NCI-H2107 (cell line): ENCODE measurements at places on chromosomes 5 and 9.

GRCh38 chr9:128408963-128409431 lies 11.7 kb upstream of the CERCAM start:
- DNase-seq = no peak

DNA sequence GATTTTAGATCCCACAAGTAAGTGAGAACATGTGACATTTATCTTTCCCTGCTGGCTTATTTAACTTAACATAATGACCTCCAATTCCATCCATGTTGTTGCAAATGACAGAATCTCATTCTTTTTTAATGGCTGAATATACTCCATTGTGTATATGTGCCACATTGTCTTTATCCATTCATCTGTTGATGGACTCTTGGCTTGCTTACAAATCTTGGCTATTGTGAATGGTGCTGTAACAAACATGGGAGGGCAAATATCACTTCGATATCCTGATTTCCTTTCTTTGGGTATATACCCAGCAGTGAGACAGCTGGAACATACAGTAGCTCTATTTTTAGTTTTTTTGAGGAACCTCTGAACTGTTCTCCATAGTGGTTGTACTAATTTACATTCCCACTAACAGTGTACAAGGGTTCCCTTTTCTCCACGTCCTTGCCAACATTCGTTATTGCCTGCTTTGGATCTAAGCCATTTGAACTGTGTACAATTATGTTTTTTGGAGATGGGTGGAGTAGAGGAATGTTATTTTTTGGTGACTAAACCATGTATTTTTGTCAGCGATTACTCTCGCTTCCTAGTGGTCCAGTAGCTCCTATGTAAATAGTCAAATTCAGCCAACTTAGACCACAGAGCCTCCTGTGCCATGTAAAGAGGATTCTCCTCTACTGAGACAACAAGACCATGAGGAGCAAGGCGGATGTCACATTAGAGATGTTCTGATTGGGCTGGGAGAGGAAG lies 60.6 kb downstream of the TNFSF15 start:
- DNase-seq = no peak

DNA sequence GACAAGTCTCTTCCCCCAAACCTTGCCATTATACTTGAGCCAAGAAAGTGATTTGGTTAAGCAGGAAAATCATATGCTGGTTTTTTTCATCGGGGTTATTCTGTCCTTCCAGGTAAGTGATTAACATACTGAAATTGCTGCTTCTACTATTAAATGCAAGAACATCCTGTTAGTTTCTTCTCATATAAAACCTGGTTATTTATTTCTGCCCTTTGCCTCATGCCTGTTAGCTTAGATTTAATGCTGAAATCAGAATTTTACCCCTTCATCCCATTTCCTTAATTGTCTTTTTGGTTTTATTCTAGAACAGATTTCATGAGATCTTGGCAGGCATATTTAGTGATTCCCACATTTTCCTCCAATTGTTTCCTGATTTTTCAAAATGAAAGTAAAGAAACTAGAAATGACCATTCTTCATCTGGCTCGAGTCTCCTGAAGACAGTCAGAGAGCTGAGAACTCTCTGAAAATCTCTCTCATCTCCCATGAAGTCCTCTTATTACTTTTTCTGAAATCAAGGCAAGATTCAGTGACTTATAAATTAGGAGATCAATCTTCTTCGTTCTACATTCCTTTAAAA lies 132.9 kb downstream of the NFIB start:
- DNase-seq = no peak

GRCh38 chr9:92954049-92954861 lies 6.9 kb downstream of the FGD3 start:
- DNase-seq = no peak

DNA sequence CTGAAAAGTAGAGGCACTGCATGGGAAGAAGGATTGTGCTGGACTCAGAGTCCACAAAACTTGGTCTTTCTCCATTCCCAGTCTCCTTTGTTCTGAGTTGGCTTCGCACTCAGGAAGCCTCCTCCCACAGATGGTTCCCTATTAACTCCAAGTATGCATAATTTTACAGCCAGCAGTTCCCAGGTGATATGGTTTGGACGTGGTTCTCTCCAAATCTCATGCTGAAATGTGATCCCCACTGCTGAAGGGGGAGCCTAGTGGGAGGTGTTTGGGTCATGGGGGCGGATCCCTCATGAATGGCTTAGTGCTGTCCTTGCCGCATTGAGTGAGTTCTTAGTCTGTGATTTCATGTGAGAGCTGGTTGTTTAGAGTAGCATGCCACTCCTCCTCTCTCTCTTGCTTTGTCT lies 86.6 kb downstream of the FEM1C start:
- peak; percentile 13 for DNase-seq

DNA sequence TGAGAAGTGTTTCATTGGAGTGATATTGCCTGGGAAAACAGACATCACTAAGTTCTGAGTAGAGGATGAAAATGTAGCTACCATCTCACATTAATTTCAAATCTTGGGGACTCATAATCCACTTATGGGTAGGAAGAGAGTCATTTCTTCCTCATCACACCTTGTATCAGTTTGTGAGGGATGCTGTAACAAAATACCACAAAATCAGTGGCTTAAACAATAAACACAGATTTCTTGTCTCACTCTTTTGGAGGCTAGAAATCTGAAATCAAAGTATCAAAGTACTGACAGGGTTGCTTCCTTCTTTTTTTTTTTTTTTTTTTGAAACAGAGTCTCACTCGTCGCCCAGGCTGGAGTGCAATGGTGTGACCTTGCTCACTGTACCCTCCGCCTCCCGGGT lies 3.4 kb downstream of the CARD6 start:
- no peak for DNase-seq

DNA sequence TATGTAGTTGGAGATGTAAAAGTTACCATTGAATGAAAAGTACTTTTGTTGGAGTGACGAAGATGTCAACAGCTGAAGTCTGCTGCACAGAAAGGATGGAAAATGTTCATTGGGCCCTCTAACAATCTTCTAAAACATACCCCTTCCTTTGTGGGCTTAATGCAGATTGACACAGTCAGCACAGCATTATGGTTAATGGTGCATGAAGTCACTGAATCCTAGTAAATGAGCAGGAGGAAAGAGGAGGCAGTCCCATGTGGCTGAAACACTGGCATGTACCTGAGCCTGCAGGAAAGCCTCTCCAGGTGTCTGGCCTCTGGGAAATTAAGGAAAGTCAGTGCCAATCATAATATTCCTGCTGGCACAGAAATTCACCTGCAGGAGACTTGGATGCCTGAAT lies 153.8 kb downstream of the ARL15 start:
- no peak for DNase-seq

GRCh38 chr5:76040806-76041205 lies 42.4 kb upstream of the SV2C start:
- DNase-seq = no peak

DNA sequence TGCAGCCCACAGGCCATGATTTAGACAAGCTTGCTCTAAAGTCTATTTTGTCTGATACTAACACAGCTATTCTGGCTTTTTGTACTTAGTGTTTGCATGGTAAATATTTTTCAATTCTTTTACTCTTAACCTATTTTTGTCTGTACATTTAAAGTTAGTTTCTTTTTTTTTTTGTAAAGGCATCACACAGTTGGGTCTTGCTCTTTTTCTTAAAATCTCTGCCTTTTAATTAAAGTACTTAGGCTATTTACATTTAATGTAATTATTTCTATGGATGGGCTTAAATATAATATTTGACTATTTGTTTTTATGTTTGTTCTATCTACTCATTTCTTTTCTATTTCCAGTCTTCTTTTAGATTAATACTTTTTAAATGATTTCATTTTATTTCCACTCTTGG lies 49.7 kb upstream of the MAST4 start:
- no peak for DNase-seq

- no peak for DNase-seq
These were observed 4.3 kb upstream of the TIFAB start for GRCh38 chr5:135456238-135457099.

DNA sequence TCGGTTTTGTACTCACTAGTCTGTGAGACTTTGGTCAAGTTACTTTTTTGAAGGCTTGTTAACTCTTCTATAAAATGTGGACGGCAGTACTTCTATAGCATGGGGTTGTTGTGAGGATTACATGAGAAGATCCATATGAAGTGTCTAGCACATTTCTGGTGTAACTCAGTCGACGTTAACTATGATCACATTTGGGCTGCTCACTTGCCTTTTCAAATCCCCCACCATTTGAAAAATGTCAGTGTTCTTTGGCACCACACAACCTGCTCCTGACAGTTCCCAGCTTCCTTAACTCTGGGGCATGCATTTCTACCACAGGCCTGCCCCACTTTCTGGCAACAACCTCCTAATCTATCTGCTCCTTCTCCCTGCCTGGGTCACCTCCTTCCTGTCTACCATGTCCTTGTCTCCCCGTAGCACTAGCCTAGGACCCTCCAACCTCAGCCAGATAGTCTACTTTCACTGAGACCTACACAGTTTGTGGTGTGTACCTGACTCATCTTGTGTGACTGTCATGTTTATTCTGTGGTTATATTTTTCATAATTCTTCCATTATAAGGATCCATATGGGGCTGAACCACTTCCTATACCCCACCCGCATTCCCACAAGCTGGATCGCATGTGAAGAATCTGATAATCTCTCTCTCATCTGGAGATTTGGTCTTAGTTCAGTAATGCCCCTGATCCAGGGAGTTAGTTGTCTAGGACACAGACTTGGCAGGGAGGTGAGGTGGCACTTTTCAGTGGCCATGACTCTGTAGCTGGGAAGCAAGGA lies 30.2 kb upstream of the BASP1 start:
- DNase-seq = no peak

DNA sequence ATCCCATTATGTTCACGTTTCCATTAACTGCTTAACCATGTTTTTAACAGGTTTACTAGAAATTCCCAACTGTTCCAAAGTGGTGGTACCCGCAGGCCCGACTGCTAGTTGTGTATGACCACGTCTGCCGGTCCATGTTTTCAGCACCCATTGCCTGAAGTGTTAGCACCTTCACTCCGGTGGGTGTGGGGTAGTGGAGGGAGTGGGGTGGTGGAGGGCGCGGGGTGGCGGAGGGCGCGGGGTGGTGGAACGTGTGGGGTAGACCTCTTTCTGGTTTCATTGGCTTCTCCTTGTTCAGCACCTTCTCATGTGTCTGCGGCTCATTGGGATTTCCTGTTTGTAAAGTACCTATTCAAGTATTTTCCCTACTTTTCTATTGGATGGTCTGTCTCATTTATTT lies 37.7 kb downstream of the TPPP start:
- no peak for DNase-seq

DNA sequence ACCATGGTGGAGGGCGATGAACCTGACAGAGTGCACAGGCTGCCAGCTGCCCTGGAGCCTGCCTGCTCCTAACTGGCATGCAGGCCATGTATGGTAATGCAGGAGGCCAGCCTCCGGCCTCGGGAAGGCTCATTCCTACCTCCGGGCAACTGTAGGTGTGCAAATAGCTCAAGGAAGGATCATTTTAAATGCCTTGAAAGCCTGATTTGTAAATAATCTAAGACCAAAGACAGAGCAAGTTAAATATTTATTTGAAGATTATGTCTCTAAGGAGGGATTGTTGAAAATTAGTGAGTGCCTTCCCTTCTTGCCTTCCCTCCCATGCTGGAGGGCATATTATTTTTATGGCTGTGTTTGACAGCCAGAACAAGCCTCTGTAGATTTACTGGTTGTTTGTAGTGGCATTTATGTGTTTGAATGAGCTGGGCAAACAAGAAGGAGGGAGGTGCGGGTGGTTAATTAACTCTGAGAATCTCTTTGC lies 285.7 kb upstream of the TUT7 start:
- DNase-seq = no peak

DNA sequence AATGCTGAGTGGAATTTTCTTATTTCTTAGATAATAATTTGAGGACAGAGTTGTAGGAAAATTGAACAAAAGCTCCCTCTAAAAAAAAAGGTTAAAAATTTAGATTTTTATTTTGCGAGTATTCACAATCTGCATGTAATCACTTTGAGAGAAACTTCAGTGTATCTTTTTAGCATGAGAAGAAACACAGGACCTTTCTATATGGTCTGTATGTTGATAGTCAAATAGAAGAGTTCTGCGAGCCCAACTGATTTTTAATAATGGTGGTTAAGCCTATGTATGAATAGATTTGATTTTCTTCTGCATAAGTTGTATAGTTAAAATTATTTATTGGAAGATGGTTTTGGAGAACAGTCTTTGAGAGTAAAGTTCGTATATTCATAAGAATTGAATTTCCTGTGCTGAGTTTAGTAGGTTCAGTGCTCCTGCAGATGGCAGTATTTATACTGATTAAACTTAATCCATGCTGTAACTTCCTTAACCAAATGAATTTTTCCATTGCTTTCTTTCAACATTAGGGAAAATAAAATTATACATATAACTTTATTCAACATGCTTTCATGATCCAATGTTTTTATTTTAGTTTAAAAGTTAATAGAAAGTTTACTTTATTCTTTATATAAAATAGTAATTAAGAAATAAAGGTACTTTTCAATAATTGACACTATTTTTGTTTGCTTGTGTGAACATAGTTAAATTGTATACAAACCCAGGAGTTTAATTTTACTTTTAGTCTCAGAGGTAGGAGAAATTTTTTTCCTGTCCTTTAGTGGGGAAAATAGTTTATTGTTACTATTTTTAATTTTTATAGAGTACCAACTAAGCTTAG lies 19.6 kb downstream of the TCERG1 start:
- DNase-seq = no peak

GRCh38 chr9:35333551-35333950 lies 156.4 kb upstream of the RUSC2 start:
- no peak for DNase-seq

DNA sequence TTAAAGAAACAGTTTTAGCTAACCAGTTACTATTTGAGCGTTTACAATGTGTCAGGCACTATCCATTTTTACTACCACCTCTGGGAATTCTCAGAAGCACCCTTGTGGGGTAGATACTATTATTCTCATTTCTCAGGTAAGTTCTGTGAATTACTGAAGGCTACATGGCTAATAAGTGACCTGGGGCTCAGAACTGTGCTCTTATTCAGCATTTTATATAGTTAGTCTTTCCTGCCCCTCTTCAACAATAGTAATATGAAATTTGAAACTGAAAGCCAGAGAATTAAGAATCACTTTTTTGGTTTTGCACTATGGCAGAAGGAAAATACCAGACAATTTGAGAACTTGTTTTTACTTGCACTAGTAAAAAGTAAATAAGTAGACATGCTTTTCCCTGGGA lies 11.8 kb downstream of the ELL2 start:
- DNase-seq = no peak

DNA sequence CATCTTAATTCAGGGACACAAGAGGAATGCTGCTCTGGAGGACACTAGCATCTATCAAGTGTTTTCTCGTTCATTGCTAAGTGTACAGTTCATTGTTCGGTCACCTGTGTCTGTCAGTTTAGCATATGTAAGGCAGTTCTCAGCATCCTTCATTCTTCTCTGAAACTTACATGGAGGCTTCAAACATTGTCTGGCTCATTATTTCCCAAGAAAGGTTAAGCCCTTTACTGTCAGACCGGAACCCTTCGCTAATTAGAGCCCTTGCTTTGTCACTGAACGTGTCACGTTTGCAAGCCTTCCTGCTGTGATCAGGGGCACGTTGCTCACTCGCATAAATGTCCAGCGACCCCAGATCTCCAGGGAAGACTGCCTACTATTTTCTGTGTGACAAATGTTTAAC lies 62.3 kb upstream of the RIOK2 start:
- no peak for DNase-seq

GRCh38 chr5:2330325-2331130 lies 420.9 kb downstream of the IRX2 start:
- no peak for DNase-seq
